HCT116 (cell line): ENCODE measurements at places on chromosomes 2 and 18.
A peak's percentile ranks its signal among the peaks of the same experiment; 100 is the strongest.

GRCh38 chr2:181070119-181070835, 89.9 kb downstream of the UBE2E3 start:
- no peaks in the 10 kb centered on the region for H3K36me3 ChIP-seq
- peak; percentile 36 for DNase-seq
- peak overlapping the region; percentile 9; the same call in 1 of the 2 replicates for H3K27ac ChIP-seq
- H3K27me3 ChIP-seq = no peaks in the 10 kb centered on the region

DNA sequence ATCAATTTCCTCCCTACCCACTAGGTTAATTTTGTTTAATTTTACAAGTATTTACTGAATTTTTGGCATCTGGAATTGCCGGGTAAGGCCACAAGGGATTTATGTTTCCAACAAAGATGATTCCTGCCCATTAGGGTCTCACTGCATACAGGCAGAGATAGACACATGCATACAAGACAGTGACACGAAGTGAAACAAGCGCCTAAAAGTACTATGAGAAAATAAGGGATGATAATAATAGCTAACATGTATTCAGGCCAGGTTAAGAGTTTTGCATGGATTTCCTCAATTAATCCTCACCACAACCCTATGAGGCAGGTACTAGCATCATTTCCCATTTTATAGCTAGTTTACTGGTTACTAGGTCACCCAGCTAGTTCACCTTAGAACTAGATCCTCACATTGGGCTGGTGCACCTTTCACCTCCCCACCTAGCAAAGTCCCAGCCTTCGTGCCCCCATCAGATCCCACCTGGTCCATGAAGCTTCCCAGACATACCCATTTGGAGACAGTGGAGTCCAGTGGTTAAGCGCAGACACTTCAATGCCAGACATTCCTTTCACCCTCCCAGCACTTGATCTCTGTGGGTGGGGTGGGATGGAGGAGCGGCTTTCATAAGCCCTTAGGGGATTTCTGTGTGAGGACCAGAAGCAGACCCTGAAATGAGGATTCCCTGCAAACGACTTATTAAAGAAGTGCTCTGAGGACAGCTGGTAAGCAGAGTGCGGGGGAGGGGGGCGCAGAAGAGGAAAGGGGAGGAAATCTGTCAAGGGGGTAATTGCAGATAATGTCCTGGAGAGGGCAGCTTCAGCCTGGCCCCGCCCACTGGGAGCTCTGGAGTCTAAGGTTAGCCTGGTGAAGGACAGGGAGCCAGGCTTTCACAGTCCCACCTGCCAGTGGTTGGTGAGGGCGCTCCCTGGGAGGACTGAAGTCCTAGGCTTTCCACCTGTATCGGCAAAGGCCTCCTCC, 5.8 kb upstream of the DGUOK start:
- peak; percentile 32 for DNase-seq
- H3K27ac ChIP-seq = no peak overlapping the region
- no peaks in the 10 kb centered on the region for H3K27me3 ChIP-seq

GRCh38 chr2:144825331-144826020, 305.6 kb upstream of the ZEB2 start:
- H3K36me3 ChIP-seq = no peaks in the 10 kb centered on the region
- no peak overlapping the region for H3K27ac ChIP-seq

DNA sequence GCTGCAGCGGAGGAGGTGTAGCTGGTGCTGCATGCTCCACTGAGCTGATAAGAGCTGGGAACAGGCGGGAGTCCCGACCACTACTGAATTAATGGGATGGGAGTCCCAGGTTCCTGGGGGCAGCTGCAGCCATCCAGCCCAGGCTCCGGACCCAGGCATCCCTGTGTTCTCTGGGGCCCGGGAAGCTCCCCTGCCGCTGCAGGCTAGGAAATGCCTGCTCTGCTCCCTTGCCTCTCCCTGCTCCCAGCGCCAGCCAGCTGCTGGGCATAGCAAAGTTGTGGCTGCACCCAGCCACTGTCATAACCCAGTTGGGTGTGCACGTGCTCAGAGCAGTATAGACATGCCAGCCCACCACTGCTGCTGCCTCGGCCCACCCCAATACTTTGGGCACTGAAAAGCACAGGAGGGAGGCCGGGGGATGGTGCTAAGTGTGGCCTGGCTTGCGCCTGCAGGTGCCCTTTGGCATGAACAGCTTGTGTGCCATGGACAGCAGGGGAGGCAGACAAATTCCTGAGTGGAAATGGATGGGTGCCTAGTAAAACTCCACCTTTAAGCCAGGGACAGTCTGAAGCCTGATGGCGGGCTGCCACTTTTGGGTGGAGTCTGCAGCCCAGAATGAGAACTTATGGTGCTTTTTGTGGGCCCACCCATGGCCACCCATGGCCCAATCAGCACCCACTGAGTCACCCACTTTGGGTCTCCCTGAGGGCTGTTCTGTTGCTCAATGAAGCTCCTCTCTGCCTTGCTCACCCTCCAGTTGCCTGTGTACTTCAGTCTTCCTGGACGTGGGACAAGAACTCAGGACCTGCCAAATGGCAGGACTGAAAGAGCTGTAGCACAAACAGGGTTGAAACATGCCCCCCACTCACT, 219.3 kb upstream of the TMEFF2 start:
- no peaks in the 10 kb centered on the region for H3K4me1 ChIP-seq
- H3K4me3 ChIP-seq = no peak overlapping the region
- no peak overlapping the region for H3K27ac ChIP-seq
- H3K36me3 ChIP-seq = no peaks in the 10 kb centered on the region

DNA sequence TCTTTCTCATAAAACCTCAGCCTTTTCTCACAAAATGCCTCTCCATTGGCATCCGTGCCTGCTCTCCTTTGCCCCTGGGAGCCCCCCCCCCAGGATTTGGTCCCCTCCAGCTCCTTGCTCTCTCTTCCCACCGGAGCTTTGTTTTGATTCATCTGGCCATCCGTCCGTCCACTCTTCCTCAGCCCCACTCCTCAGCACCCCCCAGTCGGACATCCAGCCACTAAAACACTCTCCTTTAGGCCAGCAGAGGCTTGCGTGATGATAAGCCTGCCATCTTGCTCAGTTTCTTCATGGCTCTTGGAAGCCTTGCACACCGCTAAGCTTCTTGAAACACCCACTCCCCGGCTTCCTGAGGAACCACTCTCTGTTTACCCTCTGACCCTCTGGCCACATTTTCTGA, 31.5 kb upstream of the GNAL start:
- no peak for DNase-seq
- no peak overlapping the region for H3K4me3 ChIP-seq
- H3K4me1 ChIP-seq = peaks cover 4% of the 10 kb centered on the region; the same call in 1 of the 2 replicates
- no peak overlapping the region for H3K27ac ChIP-seq

GRCh38 chr18:48192542-48192941, 216.6 kb downstream of the ZBTB7C start:
- no peak overlapping the region for H3K27ac ChIP-seq
- no peak overlapping the region for H3K4me3 ChIP-seq
- H3K27me3 ChIP-seq = peaks cover 8% of the 10 kb centered on the region; the same call in 1 of the 2 replicates
- no peaks in the 10 kb centered on the region for H3K4me1 ChIP-seq
- H3K36me3 ChIP-seq = no peaks in the 10 kb centered on the region
- DNase-seq = no peak

DNA sequence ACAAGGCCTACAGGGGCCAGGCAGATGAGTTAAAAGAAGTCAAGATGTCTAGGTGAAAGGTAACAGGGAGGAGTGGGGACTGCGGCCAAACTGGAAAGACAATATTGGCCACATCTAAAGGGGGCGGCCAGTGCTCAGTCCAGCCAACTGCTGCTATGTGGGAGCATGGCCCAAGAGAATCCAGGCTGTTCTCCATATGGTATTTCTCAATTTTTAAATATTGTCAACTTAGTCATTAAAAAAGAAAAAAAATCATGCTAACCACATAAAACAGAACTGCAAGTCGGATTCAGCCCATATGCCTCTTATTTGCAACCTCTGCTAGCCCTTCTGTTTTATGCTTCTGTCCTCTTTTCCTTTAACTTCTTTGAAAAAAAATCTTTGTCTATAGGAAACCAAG, 14.8 kb downstream of the TRABD2A start:
- H3K4me3 ChIP-seq = no peak overlapping the region
- H3K36me3 ChIP-seq = no peaks in the 10 kb centered on the region
- no peak overlapping the region for H3K27ac ChIP-seq
- H3K27me3 ChIP-seq = no peaks in the 10 kb centered on the region
- no peak for DNase-seq

GRCh38 chr2:23624378-23624777, 239.4 kb downstream of the KLHL29 start:
- H3K27me3 ChIP-seq = no peaks in the 10 kb centered on the region
- no peak overlapping the region for H3K4me3 ChIP-seq
- peak; percentile 13 for DNase-seq
- no peaks in the 10 kb centered on the region for H3K4me1 ChIP-seq
- no peak overlapping the region for H3K27ac ChIP-seq
